ENCODE measurements at places on chromosomes 11 and 22. TPM values are rescaled to one million over a fixed set of nuclear protein-coding genes. Genes with fewer than 3 reads are reported as not detected.

GRCh38 chr22:19766511-19767426 lies 6.2 kb downstream of the TBX1 start:
- DNase-seq, result peak; percentile 87

DNA sequence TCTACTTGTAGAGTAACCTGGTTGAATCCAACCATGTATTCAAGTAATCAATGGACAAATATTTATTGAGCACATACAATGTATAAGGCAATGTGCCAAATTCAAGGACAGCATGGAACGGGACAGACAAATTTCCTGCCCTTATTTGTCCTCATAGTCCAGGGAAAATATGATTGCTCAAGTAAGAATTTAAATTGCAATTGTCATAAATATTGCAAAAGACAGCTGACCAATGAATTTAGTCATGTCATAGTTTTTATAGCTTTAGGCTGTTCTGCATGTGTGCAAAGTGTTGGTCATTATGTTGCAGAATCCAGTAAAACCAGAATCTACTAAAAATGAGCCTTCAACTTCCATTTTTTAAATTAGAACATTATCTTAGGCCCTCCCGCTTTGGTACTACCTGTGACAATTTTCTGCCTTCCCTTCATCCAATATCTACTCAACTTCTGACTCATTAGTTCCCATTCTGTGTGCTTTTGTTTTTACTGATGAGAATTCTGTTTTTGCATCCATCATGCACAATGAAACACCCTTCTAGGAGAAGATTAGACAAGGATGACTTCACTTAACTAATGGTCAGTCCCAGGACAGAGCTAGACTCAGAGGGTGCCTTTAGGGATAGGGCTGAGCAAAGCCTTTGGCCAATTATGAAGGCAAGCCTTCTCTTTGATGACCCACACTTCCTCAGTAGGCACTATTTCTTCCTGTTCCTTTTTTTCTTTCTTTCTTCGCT lies 45.8 kb upstream of the FIBIN start:
- DNase-seq, result no peak

GRCh38 chr11:131038597-131038996 lies 122.3 kb upstream of the SNX19 start:
- no peak for DNase-seq

GRCh38 chr11:74037309-74037708 lies 28.4 kb upstream of the UCP3 start:
- no peak for DNase-seq

DNA sequence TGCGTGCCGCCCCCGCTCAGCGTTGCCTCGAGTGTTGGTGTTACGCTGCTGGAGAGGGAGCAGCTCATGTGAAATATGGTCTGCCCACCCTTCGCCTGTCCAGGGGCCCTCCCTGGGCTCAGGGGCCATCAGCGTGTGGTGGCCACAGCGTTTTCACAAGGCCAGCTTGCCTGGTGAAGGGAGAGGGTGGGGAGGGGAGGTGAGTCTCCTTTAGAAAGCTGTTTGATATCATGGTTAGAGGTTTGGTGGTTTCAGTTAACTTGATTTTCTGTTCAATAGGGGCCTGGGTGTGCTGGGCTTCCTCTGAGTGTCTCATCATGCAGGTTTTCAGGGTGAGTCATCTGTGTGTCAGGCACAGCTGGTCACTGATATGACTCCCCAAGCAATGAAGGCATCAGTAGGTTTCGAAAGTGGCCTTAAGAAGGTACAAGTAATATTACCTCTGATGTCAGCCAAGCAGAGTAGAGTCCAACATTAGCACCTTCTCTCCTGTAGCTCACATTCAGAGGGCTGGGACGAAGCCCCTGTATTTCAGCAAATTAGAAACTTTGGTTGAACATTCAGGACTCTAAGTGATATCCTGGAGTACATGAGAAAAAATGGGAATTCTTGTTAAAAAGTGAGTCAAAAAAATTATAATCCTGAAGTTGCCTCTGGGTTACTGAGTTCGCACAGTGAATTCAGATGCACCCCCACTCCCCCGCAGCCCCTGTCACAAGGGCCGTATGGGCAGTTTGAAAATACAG lies 172.5 kb downstream of the TBC1D22A start:
- DNase-seq, result peak; percentile 42

GRCh38 chr11:92580908-92581307 lies 356.3 kb downstream of the FAT3 start:
- no peak for DNase-seq

DNA sequence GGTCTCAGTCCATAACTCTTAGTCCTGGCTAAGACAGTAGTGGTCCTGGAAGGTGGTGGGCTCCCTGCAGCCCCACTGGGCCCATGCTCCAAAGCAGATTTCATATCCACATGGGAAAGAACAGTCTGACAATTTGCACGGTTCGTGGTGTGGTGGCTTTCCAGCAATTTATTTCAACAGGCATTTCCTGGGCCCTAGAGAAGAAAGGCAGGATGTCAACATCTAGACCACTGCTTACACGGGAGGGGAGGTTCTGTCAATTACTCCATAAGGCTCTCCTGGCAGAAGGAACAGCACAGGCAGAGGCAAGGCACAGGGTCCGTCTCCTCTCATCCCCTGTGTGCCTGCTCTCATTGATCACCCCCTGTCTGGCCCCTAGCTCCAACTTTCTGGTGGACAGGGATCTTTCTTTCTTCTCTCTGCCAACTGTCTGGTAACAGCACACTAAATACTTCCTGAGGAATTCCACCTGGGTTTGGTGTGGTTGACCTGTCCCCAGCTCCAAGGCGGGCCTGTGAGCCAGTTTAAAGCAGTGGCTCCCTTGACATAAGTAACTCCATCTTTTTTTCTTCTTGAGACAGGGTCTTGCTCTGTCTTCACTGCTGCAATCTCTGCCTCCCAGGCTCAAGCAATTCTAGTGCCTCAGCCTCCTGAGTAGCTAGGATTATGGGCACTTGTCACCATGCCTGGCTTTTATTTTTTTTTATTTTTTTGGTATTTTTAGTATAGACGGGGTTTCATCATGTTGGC lies 5.1 kb upstream of the A4GALT start:
- no peak for DNase-seq

Gene ST3GAL4
- total RNA-seq, result 15.6 TPM

Gene ANO9
- total RNA-seq, result 20.0 TPM

Gene MS4A6E
- not detected for total RNA-seq

- DNase-seq, result no peak
Measured at GRCh38 chr11:130636722-130637464, 188.4 kb downstream of the ADAMTS15 start.

GRCh38 chr11:3080104-3080503 lies 22.9 kb upstream of the CARS1 start:
- DNase-seq, result no peak
